Urinary bladder (tissue), 4 donors: ENCODE measurements at places on chromosomes 12 and 14. TPM values are rescaled to one million over a fixed set of nuclear protein-coding genes. Genes with fewer than 3 reads are reported as not detected.

KRT72 gene
- not detected for total RNA-seq

WNT1 gene
- not detected for total RNA-seq

VASH1 gene
- total RNA-seq = 17.3 TPM

ORMDL2 gene
- 8.4 TPM for total RNA-seq

STAB2 gene
- total RNA-seq = 16.4 TPM

LHX5 gene
- not detected for total RNA-seq

LMO3 gene
- 57.0 TPM for total RNA-seq
